Activated T-cell treated with anti-CD3 and anti-CD28 coated beads for 48 hours (primary cell): ENCODE measurements at places on chromosomes 6 and 20.
A peak's percentile ranks its signal among the peaks of the same experiment; 100 is the strongest.

DNA sequence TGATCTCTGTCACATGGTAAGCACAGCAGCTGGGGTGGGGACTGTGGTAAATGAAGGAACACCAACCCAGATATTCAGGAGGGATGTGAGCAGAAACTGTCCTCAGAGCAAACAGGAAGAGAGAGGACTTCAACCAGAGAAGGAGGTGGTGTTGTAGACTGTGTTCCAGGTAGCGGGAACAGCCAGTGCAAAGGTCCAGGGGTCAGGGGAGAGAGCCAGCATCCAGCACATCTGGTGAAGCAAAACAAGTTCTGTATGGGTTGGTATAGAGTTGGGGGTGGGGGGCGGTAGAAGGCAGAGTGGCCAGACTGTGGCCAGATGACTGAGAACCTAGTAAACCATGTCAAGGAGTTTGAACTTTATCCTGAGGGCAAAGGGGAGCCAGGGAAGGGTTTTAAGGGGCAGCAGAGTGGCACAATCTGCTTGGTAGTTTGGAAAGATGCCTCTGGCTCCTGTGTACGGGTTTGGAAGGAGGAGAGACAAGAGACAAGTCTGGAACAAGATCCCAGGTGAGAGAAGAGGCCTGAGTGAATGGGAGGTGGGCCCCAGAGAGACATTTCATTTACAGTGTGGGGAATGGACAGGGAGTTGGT lies 27.8 kb upstream of the TTPAL start:
- DNase-seq, result no peak

DNA sequence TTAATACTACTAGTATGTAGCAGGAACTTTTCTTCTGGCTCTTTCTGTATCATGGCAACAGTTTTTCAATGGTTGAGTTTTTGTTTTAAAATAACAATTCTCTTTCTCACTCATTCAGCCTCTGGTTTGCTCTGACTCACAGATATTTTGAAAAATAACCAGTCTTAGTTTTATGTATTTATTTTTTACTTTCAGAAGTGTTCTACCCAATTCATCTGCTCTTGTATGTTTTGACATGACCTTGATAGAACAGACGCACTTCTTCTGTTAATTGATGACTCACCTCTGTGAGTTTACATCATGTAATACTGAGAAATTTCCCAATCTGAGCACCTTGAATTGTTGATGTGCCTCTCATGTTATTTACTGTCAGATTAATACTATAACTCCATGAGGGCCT lies 178.9 kb downstream of the SASH1 start:
- no peak for DNase-seq

DNA sequence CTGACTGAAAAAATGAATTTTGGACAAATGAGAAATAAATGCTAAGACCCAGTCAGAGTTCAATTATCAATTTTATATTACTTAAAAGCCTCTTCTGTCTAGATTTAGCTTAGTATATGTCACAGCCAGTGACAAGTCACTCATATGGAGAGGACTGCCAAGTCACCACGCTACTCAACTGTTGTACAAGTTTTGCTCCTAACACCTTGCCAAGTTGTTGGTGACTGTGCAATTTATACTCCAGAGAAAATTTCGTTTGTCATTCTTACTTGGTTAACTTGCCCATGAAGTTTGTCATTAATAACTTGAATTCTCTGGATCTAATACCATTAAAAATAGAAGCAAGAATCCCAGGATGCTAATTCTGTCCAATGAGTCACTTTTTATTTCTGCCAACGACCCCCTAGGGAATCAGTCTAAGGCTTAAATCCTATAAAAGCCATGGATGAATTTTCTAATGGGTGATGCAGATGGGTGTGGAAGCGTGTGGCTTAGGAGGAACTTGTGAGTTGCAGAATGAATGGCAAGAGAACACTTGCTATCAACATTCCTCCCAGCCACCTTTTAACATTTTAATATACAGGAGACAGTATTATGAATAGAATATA lies 30.4 kb upstream of the FBXO30 start:
- no peak for DNase-seq

GRCh38 chr20:61525781-61526431 lies 273.8 kb downstream of the CDH4 start:
- DNase-seq, result no peak

DNA sequence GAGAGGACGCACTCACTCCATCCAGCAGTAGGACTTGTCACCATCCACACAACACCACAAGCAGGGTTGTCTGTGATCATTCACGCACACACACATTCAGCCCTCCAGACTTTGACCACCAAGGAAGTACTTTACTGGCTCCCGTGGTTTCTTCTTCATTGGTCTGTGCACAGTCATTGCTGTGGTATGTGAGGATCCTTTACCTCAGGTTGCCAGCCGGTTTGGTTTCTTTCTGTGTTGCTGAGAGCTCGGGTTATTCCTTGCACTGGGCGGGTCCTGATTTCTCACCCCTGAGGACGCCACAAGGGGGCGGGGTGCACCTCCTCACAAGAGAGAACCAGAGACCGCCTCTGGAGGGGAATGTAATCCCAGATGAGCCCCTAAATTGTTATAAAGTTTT lies 11.2 kb downstream of the SLC35A1 start:
- no peak for DNase-seq

GRCh38 chr6:148186916-148187315 lies 155.7 kb upstream of the SASH1 start:
- no peak for DNase-seq

GRCh38 chr6:165548450-165548849 lies 114.6 kb downstream of the PDE10A start:
- DNase-seq, result no peak

GRCh38 chr6:43926634-43927531 lies 156.9 kb downstream of the VEGFA start:
- no peak for DNase-seq

GRCh38 chr6:170147832-170148708 lies 142.8 kb downstream of the DLL1 start:
- DNase-seq, result peak; percentile 47

DNA sequence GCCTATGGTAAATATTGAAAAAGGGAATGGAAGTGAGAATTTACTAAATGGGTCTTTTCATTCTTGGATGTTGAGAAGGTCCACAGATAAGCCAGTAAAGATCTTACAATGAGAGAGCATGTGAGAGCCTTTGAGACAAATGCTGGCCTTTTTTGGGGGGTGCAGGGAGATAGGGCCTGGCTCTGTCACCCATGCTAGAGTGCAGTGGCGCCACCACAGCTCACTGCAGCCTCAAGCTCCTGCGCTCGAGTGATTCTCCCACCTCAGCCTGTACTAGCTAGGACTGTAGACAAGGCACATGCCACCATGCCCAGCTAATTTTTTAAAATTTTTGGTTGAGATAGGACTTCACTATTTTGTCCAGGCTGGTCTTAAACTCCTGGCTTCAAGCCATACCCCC lies 63.2 kb upstream of the TMEM181 start:
- DNase-seq, result no peak

DNA sequence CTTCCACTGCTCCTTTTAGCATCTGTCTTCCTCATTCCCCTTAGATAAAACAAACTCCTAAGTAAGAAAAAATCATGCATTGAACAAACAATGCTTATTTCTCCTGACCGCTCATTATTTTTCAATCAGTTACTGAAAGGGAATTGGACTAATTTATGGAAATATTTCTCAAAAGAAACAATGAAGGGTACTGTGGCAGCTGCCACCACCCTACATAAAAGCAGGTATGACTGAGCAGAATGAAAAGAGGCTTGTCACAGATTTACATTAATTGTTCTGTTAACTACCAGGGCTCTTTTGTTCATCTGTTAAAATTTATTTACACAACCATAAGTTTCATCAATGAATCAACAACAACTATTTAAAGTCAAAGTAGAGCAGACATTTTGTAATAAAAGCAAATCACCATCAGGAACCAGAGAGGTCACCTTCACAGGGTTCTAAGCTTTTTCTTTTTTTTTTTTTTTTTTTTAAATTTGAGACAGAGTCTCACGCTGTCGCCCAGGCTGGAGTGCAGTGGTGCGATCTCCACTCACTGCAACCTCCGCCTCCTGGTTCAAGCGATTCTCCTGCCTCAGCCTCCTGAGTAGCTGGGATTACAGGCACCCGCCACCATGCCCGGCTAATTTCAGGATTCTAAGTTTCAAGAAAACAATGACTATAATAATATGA lies 204.0 kb downstream of the PTPRK start:
- no peak for DNase-seq

GRCh38 chr6:154605178-154605881 lies 94.8 kb upstream of the CNKSR3 start:
- peak; percentile 3 for DNase-seq

DNA sequence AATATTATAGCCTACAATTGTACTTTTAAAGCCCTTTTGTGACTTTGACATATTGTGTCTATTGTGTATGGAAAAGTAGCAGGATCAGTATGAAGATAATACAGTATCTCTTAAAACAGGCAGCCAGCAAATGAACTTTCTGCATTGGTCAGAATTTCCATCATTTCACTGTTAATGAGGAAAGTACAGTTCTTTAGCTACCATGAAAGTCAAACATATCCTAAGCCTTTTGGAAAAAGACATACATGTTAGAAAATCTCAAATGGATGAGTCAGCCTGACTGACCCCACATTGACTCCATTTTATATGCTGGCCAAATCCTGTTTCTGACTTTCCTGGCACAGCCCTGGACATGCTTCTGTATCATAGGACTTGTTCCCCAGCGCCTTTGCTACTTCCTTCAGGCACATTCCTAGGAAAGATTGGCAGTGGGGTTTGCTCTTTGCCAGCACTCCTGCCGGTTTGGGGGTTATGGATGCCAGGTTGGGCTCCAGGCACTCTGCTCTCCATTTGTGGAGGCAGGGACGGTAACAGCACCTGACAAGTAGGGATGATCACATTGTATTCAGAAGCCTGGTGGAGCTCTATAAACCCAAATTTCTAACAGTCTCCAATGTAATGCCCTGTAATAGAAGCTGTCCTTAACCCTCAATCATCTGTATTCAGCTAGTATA lies 43.7 kb downstream of the TOP1 start:
- DNase-seq, result no peak

- DNase-seq, result no peak
These were observed 18.0 kb upstream of the PACSIN1 start for GRCh38 chr6:34447910-34448309.

DNA sequence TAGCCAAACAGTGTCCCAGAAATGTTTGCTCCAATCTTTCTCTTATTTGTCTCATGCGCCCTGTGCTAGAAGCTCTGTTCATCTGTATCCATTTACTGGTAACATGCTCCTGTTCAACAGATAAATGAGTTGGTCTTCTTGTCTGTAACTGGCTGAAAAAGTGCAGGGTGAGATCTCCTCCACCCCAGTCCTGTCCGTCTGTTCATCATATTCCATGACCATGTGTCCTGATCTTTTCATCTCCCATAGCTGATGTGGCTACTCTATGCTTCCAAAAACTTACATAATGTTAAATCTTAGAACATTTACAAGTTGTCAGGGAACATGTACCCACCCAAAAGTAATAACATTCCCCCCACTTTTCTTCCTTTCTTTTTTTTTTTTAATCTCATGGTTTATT lies 31.8 kb upstream of the DSE start:
- DNase-seq, result no peak

DNA sequence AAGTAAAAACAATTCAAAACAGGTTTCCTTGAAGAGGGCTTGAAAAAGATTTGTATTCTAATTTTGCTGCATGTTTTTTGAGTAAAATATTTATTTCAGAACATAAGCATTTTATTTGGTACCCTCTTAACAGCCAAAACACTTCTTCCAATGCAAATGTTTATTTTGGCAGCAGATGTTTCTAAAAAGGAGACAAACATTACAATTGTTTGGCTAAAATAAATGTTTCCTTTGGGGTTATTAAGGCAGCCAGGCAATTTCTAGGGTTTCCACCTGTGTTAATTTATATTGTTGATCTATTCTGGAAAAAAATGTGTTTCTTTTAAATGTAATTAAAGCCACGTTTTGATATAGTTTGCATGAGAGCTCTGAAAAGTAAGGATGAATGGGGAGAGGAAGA lies 56.6 kb downstream of the ARID1B start:
- DNase-seq, result no peak

DNA sequence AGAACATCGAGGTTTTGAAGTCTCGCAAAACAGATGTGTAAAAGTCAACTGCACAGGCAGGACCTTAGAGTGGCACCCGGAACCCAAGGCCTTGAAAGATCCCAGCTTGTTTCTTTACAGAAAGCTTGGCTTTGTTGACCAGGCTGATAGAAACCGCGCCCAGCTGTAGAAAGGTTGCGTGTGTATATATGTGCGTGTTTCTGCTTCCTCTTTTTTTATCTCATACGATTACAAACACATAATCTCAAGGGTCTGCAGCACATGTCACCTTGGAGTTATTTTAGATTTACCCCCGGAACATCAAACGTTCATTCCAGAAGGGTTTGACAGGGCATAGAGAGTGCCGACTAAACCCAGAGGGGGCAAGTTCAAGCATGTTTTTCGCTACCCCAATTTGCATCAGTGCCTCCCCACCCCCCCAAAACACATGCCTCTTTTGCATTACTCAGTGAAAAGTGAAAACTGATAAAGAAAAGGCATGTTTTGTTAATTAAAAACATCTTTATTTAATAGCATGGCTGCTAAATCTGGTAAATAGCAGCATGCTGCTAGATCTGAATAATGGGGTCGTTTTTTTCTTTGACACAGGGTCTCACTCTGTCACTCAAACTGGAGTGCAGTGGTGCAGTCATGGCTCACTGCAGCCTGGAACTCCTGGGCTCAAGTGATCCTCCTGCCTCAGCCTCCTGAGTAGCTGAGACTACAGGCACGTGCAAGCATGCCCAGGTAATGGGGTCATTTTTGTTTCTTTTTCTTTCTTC lies 33.2 kb upstream of the NCOA3 start:
- no peak for DNase-seq

DNA sequence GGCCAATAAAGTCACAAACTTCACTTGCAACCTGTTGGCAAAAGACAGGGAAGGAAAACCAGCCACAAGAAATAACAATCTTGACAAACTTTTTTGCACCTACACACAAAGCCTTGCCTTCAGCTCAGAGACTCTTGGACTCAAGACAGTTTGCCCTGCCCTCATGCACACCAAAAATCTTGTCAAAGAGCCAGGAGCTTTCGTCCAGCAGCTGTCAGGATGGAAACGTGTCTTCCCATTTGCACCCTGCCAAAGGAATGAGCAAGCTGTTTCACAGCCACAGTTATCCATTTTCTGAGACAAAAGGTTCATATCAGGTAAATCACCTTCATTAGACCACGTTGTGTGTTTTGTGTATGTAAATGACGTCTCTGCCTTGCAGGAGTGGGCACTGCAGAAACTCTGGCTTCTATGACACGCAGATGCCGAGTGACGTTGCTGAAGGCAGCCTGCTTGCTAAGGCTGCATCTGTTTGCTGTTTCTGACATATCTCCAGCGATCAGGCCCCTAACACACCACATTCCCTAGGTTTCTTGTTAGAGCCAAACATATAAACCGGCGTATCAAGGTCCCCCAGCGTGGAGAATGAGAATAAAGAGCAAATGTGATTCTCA lies 193.4 kb downstream of the SYNDIG1 start:
- DNase-seq, result no peak
